OCI-M1 (cell line): ENCODE measurements at places on chromosomes 12 and 14.

DNA sequence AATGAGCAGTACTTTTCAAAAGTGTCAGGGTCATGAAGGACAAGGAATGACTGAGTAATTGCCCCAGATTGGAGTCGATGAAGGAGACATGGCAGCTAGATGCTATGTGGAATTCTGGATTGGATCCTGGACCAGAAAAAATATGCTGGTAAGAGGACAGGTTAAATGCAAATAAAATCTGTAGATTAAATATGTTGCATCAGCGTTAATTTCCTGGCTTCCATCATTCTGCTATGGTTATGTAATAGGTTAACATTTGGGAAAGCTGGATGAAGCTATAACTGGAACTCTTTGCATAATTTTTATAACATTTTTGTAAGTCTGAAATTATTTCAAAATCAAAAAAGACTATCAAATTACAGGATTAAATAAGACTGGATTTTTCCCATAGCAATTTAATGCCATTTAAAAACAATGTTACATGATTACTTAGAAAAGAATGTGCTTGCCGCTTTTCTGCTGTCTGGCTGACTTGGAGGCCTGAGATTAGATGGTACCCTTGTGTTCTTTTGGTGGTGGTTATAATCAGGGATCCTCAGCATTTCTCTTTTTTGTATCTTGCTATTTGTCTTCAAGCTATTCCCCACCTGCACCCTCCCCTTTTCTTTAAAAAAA, 65.1 kb downstream of the FBXW8 start:
- DNase-seq, result no peak

- DNase-seq, result no peak
These were observed 12.6 kb downstream of the BEGAIN start for GRCh38 chr14:100574642-100575031.

GRCh38 chr12:124441443-124442194, 125.8 kb downstream of the NCOR2 start:
- DNase-seq, result no peak

GRCh38 chr14:104439625-104440024, 139.9 kb upstream of the C14orf180 start:
- DNase-seq, result no peak

DNA sequence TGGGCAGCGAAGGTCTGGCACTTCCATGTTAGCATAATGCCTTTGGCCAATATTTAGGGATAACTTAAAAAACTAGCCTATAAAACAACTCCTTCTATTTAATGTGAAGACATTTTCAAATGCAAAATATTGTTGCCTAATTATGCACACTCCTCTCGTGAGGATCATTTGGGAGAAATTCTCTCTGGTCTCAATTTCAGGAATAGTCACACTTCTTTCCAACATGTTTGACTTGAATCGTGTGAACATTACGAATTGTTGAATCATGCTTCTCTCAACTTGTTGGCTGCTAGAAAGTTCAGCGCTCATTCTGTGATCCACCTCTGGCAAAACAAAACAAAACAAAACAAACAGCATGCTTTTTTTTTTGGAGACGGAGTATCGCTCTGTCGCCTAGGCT, 313.2 kb downstream of the SEC23A start:
- no peak for DNase-seq

DNA sequence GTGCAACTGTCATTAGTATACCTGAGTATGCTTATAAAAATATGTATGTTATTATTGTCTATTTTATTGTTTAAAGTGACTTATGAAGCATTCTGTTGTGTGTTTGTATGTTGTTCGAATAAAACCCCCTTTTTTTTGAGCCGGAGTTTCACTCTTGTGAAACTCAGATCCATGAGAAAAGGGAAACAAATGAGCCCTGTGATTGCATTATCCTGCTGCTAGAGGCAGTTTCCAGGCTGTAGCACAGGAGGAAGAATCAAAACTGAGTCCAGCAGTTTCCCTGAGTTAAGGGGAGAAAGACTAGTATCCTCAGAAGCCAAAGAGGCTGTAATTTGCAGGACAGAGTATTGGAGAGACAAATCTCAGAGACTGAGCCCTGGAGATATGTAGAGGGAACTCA, 12.5 kb downstream of the SGPP1 start:
- DNase-seq, result no peak

GRCh38 chr14:22466491-22466890, 122.5 kb downstream of the DAD1 start:
- DNase-seq, result no peak

- no peak for DNase-seq
These were observed 82.6 kb upstream of the HMGA2 start for GRCh38 chr12:65741656-65742017.

- DNase-seq, result no peak
These were observed 711 bp downstream of the ANO4 start for GRCh38 chr12:100795174-100795799.

DNA sequence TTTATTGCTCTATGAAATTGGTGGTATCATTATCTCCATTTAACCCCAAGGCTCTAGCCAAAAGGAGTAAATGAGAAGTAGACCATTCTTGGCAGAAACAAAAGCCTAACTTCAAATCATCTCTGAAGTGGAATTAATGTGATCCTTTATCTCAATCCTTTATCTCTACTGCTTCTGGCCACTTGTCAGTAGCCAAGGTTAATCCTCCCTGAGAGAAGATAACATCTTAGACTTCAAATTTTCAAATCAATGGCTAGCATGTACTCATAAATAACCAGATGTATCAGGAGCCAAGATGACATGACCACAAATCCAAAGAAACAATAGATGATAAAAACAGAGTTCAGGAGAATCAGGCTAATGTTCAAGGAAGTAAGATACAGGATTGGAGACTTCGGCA, 123.1 kb upstream of the RASSF8 start:
- DNase-seq, result no peak

- DNase-seq, result no peak
These were observed 1049.0 kb downstream of the VRK1 start for GRCh38 chr14:97846156-97846555.

- DNase-seq, result no peak
These were observed 70.7 kb upstream of the LMNTD1 start for GRCh38 chr12:25623816-25624215.

- DNase-seq, result no peak
These were observed 109.9 kb downstream of the TTC8 start for GRCh38 chr14:88934351-88934806.

DNA sequence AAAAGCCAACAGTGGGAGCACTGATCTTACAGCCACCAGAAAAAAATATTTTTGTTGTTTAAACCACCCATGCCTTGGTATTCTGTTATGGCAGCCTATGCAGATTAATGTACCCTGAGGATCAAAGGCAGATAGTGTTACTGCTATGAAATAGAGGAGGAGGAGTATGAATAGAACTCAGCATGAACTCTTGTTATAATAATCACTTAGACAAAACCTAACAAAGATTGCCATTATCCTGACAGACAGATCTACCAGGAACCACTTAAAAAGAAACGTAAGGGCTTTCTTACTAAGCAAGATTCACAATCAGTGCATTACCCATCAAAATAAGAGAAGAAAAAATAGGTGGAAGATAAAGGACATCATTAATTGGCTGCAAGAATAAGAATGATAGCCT, 558.3 kb downstream of the GALC start:
- DNase-seq, result no peak

DNA sequence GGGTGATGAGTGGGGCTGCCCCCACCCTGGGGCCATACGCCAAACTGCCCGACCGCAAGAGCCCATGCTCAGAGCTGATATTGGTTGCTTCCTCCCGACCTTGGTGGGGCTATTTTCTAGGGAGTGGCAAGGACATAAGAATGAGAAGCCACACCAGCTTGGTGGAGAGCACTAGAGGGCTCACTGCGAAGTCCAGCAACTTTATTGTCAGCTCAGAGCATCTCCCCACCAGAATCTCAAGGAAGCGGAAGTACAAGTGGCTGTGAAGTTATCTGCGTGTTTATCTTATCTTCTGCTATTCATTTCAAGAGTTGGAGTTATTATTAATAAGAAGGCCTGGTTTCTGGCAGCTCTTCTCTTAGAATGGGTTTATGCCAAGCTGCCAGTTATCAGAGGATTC, 4.9 kb upstream of the PLXNC1 start:
- DNase-seq, result peak; percentile 87

DNA sequence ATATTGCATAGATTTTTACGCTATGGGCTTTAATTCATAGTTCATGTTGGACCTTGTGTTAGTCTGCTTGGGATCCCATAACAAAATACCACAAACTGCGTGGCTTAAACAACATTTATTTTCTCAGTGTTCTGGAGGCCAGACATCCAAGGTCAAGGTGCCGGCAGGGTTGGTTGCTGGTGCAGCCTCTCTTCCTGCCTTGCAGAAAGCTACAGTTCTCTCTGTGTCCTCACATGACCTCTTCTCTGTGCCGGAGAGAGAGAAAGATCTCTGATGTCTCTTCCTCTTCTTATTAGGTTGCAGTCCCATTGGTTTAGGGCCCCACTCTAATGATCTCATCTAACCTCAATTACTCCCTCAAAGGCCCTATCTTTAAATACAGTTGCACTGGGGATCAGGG, 170.5 kb downstream of the IPO8 start:
- peak; percentile 74 for DNase-seq

DNA sequence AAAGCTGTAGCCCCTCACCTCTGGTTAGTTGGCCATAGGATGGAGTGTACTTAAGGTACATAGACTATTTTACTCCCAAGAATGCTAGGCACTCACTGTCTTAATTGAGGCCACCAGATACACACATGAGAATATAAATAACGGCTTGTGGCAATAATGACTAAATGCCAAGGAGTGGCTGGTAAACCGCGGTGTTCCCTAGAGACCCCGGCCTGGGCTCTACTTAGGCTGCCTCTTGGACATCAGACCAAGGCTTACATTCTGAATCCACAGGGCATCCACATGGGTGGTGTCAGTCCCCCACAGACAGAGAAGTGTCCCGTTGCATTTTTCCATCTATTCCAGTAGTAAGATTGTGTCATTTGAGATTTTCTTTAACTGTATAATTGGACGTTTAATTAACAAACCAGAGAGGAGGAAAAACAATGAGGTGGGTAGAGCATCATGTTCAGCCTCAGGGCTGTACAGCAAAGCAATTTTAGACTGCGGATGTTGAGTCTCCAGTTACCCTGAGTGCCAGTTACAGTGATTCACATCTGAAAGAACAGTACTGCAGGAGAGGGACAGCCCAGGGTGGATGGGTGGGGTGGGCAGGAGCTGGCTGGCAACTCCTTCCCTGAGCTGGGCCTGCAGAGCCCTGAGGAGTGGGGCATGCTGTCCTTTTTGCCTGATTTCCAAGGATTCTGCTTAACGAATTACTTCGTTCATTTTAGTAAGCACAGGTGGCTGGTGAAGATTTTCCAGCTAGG, 20.5 kb downstream of the CKB start:
- no peak for DNase-seq

GRCh38 chr14:57038689-57039088, 228.4 kb upstream of the OTX2 start:
- peak; percentile 2 for DNase-seq

DNA sequence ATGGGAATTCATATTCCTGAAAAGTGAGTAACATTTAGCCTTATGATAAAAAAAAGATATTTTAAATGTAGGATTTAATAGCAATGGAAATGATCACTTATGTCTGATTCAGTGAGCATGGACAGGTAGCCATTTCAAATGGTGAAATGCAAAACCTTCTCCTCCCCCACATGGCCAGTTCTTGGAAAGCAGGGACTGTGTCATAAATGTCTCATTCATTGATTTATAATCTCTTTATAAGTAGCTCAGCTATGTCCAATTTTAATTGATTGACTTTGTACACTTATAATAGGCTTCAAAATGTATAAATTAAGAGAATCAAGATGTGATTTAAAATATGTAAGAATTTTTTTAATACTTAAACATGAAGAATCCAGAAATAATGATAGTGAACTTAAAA, 24.6 kb upstream of the SCFD1 start:
- DNase-seq, result peak; percentile 43

GRCh38 chr14:66398437-66398836, 87.7 kb upstream of the CCDC196 start:
- DNase-seq, result no peak

- peak; percentile 18 for DNase-seq
These were observed 51.6 kb downstream of the RPS6KA5 start for GRCh38 chr14:91008759-91009409.

GRCh38 chr12:25714198-25714984, 161.3 kb upstream of the LMNTD1 start:
- no peak for DNase-seq

GRCh38 chr12:82438356-82438755, 80.0 kb downstream of the METTL25 start:
- DNase-seq, result no peak

DNA sequence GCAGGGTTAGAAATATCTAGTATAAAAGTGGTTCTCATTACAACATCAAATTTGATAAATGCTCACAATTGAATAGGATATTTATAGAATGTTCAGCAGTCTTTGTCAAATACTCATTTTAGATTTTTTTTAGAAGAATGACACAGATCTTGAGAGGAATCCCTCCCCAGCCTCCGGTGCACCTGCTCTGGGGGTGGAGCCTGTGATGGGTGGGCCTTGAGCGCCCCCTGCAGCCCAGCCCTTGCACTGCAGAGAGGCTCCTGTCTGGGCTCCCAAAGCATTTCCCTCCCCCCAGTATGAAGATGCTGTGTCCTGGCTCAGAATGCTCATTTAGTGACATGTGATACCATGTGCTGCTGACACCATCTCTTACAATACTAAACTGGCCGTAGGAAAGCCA, 792.3 kb downstream of the TMEM121 start:
- DNase-seq, result peak; percentile 2

DNA sequence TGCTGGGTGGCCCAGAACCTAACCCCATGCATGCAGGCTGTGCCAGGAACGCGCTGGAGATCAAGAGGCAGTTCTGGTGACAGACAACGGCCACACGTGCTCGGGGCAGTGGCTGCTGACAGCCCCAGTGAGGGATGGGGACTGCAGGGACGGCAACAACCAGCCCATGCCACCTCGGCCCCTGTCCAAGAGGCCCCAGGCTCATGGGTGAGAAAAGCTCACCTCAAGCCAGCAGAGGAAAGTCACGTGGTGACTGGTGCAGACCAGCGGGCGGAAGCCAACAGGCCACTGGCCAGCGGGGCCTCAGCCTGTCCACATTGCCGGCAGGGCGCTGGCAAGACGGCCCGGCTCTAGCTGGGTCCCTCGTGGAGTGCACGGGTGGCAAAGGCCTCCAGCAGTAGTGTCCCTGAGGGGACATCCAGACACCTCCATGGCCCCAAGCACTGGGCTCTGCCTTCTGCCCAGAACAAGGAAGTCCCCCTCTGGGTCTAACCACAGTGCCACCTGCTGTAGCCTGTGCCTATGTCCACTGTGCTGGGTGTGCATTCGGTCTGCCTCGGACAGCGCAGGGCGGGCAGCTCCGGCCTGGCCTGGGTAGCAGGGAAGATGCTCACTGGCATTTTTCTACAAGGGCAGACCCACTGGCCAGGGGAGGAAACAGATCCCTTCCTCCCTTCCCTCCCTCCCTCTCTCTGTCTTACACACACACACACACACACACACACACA, 134.1 kb downstream of the NCOR2 start:
- DNase-seq, result no peak

DNA sequence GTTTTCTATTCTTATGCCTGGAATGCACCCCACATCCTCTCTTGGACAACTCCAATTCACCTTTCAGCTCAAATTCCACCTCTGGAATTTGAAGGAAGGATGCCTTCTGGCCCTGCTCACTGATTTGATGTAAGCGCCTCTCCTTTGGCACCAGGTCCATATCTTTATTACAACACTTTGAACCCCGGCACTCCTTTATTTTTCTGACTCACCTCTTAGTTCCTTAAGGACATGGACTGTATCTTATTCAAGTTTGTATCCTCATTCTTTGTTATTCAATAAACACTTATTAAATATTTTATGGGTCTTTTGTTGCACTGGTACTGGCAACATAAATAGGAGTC, 3.1 kb downstream of the GALC start:
- DNase-seq, result no peak

- DNase-seq, result peak; percentile 26
These were observed 11.7 kb downstream of the COCH start for GRCh38 chr14:30885840-30886740.
